Fibroblast of mammary gland (primary cell): ENCODE measurements at places on chromosomes 2 and 18.
A peak's percentile ranks its signal among the peaks of the same experiment; 100 is the strongest.

- DNase-seq: peak; percentile 73
These were observed 30.8 kb downstream of the CCDC93 start for GRCh38 chr2:117983040-117983439.

- DNase-seq: no peak
These were observed 67.8 kb downstream of the CIB4 start for GRCh38 chr2:26573241-26573925.

DNA sequence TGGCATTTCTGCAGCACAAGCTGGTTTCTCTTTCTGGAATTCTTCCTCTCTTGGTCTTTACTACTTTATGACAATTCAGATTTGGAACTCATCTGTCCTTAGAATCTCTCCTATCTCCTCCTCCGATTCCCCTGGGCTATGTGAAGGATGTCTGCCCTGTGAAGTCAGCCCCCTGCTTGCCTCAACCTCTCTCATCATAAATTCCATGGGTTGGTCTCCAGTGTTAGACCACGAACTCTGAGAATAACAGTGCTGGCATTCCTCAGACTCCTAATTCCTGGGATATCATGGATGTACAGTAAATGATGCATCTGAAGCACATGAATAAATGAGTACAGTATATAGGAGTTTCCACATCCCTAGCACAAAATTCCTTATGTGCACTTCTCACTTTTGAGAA, 21.0 kb upstream of the CYRIA start:
- no peak for DNase-seq

GRCh38 chr2:53569957-53570727, 197.5 kb upstream of the CHAC2 start:
- no peak for DNase-seq

GRCh38 chr2:176999301-176999700, 213.3 kb upstream of the HNRNPA3 start:
- DNase-seq: peak; percentile 98

DNA sequence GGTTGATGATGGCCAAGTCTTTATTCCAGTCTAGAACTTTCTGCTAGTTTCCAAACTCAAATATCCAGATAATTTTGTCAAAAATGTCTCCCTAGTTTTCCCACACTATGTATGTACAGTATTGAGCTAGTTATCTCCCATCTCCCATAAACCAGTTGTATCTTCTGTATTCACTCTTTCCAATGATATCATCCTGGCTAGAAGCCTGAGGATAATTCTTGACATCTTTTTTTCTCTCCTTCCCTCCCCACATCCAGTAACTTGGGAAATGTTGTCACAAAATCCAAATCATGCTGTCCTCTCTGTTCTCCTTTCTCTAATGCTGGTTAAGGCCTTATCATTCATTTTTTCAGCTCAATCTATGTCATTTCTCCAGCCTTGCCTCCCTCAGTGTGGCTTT, 553.8 kb upstream of the FANCL start:
- no peak for DNase-seq

- DNase-seq: no peak
These were observed 203.5 kb upstream of the SALL3 start for GRCh38 chr18:78776151-78776550.

GRCh38 chr2:171592036-171592555, 69.8 kb downstream of the CYBRD1 start:
- peak; percentile 12 for DNase-seq

GRCh38 chr2:151260573-151261230, 961 bp downstream of the RBM43 start:
- DNase-seq: peak; percentile 52

DNA sequence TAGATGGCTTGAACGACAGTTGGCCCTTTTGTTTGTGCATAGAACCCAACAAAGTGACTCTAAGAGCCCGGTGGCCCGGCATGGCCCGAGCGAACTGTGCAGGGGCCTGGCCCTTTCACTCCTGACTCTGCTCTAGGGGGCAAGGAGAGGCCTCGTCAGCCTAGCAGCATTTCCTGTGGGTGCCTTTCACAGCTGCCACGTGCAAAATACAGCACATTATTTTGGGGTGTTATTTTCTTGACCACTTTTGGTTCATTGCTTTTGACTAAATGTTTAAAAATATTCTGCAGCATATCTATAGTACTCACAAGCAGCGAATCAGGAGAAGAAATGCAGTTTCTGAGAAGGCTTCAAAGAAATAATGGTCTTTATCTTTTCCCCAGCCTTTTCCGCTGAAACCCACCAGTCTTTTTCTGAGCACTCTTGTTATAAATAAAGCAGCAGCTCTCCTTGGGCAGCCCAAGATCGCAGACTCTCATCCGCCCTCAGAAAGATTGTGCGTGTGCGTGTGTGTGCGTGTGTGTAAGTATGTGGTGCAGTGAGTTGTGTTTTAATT, 31.3 kb downstream of the DGKD start:
- no peak for DNase-seq

- DNase-seq: no peak
These were observed 258.8 kb downstream of the ZNF407 start for GRCh38 chr18:74856434-74856833.
